Ammon's horn (tissue), 1 donor: ENCODE measurements at places on chromosomes 13 and 19.

- peak; percentile 98 for DNase-seq
Measured at GRCh38 chr19:50376166-50377050, at the start of gene NR1H2. Gene NR1H2, plus strand, starts transcription at chr19:50376457. Its CDS starts 1,149 bp downstream, at chr19:50377606.

DNA sequence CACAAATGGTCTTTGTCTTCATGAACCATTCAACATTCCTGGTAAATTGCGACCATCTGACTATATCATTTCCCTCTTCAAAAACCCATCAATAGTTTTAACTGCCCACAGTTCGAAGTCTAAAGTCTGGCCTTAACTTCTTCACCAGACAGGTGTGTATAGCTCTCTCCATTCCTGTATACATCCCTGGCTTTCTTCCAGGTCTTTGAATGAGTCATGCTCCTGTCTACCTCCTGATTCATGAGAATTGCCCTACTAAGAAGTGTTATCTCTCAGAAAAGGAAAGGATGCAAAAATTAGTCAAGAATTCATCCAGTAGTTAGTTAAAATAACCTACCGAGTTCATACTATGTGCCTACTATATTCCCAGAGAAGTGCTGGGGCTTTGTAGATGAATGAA is 225.0 kb downstream of the TBC1D4 start:
- DNase-seq = no peak

DNA sequence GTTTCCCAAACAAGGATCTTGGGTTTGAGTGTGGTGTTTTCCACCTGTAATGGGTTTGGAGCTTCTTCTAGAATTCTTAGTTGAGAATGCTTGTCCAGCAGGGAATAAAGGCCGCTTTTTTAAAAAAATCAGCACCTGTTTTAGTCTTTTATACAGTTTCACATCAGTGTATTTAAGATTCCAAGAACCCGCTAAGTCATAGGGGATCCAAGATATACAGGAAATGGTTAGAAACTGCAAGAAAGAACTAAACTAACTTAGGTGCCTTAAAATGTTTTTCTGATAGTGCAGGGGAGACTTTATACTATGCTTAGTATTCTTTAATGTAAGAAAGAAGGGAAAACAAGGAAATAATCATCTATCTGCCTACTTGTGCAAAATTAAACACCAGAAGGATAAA is 74.7 kb downstream of the C13orf42 start:
- no peak for DNase-seq

GRCh38 chr13:100544866-100545683 is 43.5 kb downstream of the GGACT start:
- peak; percentile 76 for DNase-seq

GRCh38 chr19:45340232-45340898 is at the start of gene KLC3:
Gene KLC3, plus strand, starts transcription at chr19:45340750. Its CDS starts 4,792 bp downstream, at chr19:45345542.
- DNase-seq = no peak

DNA sequence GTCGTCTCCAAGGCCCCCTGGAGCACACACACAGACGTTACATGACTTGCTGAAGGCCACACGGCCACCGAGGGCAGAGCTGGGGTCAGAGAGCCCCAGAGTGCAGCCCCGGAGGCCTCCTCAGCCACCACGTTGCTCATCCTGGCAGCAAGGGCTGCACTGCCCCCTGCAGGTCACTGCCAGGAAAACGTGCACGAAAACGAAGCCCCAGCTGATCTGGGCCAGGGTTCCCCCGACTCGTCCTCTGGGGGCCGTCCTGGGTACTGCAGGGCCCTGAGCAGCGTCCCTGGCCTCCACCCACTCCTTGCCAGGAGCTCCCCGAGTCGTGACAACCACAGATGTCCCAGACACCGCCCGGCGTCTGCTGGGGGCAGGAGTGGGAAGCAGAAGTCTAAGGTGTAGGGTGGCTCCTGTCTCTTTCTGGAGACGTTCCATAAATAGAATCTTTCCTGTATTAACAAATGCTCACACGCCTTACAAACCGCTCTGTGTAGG is 3.4 kb downstream of the TPGS1 start:
- peak; percentile 79 for DNase-seq

- no peak for DNase-seq
Measured at GRCh38 chr13:21831654-21832324, 160.9 kb downstream of the FGF9 start.

DNA sequence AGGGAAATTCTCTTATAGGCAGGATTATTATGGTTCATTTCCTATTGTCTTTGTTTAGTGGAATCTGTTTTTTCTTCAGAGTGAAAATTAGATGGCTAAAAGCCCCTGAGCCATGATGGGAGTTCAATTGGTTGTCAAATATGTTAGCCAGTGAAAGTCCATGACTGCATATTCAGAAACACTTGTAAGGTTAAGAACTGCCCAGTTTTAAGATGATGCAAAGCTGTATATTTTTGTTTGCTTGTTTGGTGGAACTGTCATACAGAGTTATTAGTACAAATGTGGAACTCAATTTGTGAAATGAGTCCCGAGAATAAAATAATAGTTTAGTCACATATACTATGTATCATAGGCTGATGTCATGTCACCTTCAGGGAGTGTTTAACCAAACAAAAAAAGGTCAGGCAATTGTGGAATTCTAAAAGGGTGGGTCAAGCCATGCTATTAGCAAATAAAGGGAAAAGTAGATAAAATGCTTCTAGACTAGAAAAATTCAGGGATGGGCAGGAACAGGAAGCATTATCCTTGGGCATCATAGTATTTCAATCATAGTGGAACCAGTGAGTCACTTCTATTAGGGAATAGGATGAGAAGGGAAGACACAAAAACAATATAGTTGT is 248.3 kb upstream of the SLITRK1 start:
- DNase-seq = no peak

GRCh38 chr19:57171551-57172081 is 4.3 kb upstream of the DUXA start:
- peak; percentile 49 for DNase-seq

DNA sequence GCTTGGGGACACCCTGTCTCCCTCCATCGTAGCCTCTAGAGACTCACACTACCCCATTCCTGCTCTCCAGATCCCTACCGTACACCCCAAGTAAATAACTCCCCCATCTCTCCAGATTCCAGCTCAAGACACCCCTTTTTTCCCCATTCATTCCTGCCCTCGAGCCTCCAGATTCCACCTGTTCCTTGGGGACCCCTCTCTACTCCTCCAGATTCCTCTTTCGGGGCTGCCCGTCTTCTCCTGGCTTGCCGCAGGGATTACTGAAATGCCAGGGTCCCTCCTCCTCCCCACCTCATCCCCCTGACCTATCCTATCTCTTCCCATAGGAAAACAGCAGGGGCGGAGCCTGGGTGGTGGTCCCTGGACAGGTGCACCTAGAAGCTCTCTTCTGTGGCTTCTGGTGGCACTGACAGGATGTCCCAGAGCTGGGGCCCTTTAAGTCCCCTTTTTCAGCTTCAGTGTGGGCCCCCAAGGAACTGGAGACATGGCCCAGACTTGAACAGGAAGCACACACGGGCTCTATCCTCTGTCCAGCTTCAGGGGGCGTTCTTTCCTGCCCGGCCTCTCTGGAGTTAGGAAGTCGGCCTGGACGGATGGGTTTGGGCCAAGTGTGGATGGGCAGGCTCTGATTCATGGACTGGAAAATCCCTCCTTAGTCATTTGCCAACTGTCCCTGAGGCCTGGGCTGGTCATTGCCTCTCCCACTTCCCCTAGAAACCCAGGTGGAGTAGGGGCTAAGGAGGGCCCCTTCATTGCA is 1.2 kb downstream of the ZSWIM4 start:
- no peak for DNase-seq

- DNase-seq = peak; percentile 31
Measured at GRCh38 chr19:58037927-58038687, 4.3 kb downstream of the ZSCAN1 start.

DNA sequence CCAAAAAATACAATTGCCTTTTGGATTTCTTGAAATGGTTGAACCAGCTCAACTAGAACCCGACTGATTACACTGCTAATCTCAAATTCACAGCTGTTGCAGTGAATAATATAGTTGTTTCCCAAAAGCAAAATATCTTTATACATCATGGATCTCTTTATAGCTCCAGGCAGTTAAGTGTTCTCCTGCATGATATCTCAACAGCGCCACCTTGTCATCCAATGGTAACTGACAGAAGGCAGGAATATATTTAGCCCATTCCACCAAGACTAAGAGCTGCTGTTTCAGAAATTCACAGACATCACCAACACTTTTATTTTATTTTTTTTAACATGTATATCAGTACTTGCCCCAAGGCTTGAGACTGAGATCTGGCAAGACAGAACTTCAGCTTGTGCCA is 1141.0 kb upstream of the PRR20A start:
- DNase-seq = no peak

- DNase-seq = no peak
Measured at GRCh38 chr19:39407660-39408391, 1.2 kb downstream of the ZFP36 start.

DNA sequence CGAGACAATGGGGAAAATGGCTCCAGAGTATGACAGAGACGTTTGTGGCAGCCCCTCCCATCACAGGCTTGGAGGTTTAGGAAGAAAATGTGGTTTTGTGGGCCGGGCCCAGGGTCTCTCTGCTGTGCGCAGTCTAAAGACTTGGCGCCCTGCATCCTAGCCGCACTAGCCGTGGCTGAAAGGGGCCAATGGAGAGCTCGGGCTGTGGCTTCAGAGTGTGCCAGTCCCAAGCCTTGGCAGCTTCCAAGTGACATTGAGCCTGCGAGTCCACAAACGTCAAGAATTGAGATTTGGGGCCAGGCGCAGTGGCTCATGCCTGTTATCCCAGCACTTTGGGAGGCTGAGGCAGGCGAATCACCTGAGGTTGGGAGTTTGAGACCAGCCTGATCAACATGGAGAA is 513.1 kb downstream of the PCDH17 start:
- DNase-seq = no peak

- peak; percentile 90 for DNase-seq
Measured at GRCh38 chr13:111460548-111461444, 140.4 kb downstream of the TEX29 start.

DNA sequence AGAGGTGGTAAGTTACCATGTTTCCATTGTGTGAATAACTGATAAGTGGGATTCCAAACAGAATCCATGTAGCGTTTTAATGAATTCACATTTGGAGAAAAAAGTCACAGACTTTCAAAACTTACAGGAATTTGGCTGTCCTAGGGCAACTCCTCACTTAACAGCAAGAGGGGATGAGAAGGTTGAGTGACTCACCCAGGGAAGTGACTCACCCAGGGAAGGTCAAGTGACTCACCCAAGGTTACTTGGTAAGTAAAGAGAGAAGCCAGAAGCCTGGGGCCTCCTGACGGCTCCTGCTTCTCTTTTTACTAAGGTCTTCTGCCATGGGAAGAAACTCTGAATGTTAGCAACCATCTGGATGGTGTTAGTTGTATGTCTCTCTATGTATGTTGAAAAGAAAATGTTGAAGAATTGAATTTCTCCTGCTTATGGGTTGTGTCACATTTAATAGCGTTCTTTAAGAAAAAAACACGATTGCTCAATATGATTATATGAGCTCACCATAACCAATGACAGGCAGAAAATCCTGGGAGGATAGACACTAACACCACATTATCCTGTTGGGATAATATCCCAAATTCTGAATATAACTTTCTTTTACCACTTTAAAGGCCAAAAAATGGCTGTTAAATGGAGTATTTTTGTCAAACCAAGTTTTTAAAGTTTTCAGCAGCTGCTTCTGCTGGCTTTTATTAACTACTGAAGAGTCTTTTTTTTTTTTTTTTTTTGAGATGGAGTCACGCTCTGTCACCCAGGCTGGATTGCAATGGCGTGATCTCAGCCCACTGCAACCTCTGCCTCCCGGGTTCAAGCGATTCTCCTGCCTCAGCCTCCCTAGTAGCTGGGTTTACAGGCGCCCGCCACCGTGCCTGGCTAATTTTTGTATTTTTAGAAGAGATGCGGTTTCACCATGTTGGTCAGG is 195.6 kb downstream of the GGACT start:
- no peak for DNase-seq

DNA sequence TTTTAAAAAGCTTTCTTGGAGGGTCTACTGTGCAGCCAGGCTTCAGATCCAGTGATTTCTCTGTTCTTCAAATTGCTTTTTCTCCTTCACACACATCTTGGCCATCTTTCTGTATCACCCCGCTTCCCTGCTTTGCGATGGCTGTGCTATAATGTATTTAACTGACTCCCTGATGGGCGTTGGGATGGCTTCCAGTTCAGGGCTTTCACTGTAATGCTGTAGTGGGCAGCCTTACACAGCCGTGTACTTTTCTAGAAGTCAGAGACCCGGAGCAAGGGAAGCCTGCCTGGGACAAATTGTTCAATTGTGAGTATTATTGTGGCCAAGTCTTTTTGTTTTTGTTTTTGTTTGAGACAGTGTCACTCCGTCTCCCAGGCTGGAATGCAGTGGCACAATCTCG is 19.4 kb upstream of the PAK4 start:
- no peak for DNase-seq

GRCh38 chr13:99563404-99563803 is 62.1 kb downstream of the TM9SF2 start:
- no peak for DNase-seq

GRCh38 chr13:44854313-44855060 is 134.8 kb downstream of the NUFIP1 start:
- peak; percentile 10 for DNase-seq

- no peak for DNase-seq
Measured at GRCh38 chr13:41700790-41701310, 243.5 kb downstream of the RGCC start.

DNA sequence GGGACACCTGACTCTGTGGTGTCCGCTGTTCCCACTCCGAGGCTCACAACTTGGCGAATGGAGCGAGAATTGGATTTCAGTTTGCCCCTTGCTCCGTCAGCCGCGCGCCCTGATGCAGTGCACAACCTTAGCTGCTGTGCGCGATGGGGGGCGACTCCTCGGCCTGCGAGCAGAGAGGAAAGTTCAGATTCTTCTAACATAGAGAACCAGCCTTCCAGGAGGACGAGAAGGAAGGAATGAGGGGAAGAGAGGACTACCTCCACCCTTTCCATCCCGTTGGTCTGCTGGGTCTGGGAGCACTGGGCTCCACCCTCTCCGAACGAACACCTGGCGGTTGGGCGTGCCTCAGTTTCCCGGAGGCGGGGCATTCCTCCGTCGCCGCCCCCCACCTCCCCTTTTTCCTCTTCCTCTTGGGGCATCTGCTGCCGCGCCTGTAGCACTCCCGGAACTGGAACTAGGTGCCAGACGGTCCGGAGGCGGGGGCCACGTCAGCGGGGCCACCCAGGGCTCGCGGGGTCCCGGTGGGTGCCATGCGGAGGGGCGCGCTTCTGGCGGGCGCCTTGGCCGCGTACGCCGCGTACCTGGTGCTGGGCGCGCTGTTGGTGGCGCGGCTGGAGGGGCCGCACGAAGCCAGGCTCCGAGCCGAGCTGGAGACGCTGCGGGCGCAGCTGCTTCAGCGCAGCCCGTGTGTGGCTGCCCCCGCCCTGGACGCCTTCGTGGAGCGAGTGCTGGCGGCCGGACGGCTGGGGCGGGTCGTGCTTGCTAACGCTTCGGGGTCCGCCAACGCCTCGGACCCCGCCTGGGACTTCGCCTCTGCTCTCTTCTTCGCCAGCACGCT is at the start of gene KCNK6:
Gene KCNK6, plus strand, starts transcription at position 425 of the 838 bp plus-strand sequence. Its CDS starts 106 bp downstream, at position 531.
- peak; percentile 33 for DNase-seq

- DNase-seq = no peak
Measured at GRCh38 chr13:30085087-30085486, 222.3 kb downstream of the KATNAL1 start.

DNA sequence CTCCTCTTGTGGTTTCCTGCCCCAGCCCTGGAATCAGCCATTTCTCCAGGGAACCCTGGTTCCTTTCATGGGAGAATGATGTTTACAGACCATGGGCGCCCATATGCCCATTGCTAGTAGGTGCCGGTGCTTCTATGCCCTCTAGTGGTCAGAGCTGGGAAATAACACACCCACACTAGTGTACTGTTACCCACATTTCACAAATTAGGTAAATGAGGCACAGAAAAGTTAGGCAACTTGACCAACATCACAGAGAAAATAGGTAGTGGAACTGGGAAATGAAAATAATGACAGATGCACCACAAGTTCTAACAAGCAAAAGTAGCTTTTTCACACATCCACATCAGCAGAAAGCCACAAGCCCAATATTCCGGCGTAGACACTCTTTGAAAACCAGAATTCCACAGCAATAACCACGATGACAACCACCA is 1.3 kb upstream of the CEACAM3 start:
- peak; percentile 35 for DNase-seq
